Frontal cortex (tissue), 4 donors: ENCODE measurements at places on chromosomes 1 and 21. TPM values are rescaled to one million over a fixed set of nuclear protein-coding genes. Genes with fewer than 3 reads are reported as not detected.

DNA sequence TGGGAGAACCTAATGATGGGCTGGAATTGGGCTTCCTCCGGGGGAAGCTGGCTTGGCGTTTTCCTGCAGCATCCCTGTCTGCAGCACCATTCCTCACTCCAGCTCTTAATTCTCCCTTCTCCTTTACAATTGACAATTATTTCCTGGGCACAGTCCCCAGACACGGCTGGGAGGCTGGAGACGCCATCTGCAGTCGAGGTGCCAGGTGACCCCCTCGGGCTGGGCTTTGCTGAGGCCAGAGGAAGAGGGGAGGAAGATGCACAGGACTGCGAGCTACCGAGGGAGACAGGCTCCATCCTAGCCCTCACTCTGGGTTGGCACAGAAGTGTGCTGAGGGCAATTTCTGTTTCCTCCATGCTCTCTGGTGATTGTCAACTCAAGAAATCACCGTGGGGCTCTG is 453.8 kb downstream of the PTPRU start:
- no peak for DNase-seq

DNA sequence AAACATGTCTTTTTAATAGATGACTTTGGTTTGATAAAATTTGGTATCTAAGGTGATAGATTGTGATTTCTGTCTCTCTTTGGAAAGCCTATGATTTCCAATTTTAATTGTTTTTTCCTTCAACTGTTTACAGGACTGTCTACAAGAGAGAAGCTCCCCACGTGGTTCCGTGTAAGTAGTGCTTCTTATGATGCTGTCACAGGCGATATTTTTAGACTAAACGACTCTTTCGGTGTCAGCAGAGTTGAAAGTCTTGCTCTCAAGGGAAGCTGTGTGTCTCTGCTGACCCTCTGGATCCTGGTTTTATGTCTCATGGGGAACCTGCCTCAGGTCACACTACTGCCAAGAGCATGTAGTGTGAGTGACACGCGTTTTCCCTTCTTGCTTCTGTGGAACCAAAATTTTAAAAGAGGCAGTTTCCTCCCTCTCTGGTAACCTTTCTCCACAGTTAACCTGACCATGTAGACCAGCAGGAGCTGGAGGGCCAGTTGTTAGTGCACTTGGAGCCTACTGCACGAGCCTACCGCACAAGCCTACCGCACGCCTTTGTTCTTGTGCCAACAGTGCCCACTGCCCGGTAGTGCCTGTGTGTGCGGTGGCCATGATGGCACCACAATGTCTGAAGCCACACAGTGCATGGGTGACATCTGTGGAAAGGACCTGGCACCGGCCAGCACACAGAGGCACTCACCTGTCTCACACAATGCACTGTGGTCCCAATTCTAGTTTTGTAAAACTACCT is 91.9 kb downstream of the PCBP3 start:
- DNase-seq, result no peak

DNA sequence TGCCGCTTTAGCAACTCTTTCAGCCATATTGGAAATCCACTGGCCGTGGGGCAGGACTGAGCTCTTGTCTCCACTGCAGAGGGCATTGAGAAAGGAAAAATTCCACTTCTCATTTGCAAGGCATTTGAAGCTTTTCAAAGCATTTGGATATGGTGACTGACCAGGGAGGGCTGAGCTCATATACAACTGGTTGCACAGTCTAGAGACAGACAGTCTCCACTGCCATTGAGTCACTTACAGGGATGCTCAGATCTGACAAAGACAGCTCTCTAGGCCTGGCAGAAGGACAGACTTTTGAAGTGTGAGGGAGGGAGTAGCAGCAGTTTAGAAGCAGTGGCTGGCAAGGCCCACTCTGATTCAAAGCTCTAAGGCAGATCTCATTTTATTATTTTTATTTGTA is 24.2 kb downstream of the NCF2 start:
- no peak for DNase-seq

DNA sequence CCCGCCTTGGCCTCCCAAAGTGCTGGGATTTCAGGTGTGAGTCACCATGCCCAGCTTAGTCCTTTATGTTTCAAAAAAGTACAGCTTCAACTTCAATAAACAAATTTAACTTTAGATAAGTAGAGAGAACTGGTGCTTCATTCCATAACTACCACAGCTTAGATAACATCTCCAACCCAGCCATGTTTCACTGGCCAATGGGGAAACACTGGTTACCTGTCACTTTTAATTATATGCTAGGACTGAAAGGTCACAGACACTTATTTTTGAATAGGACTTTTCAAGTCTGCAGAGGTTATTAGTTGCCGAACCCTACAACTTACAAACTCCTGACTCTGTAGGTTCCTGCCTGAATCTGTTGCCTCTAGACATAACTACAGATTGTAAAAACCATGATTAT is 56.5 kb upstream of the ST6GALNAC3 start:
- no peak for DNase-seq

DNA sequence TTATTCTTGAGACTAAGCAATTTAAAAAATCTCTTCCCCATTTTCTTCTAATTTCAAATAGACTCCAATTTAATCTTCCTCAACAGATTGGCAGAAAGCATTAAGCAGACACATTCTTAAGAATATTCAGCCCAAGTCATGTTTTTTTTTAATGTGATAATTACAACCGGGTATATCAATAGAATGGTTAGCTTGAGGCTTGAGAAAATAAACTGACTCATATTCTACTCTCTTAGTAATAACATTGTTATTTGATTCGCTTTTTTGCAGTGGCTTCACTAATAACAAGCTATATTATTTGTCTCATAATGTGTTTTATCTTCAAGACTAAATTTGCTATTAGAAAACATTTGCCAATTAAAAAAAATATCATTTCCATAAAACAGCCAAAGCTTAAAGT is 488.6 kb upstream of the RGS18 start:
- no peak for DNase-seq

- no peak for DNase-seq
These were observed 63.3 kb upstream of the ARTN start for GRCh38 chr1:43870306-43870705.

- no peak for DNase-seq
These were observed 64.2 kb downstream of the FAM163A start for GRCh38 chr1:179807291-179807690.

- no peak for DNase-seq
These were observed 113.3 kb upstream of the PTGFR start for GRCh38 chr1:78377356-78377928.

DNA sequence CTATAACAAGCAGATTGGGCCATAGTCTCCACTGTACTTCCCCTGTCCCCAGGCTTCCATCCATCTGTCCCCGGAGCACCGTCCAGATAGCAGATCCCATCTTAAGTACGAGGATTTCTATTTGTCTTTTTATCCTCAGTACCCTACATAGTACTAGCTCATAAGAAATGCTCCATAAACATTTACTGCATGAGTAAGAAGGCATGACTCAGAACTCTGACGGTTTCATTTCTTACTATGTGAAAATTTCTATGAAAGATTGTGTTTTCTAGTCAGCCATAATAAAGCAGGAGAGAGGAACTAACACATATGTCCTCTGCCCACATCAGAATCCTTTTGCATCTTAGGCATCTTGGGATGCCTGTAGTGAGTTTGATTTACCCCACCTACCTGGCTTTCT is 49.5 kb downstream of the CHD1L start:
- no peak for DNase-seq

DNA sequence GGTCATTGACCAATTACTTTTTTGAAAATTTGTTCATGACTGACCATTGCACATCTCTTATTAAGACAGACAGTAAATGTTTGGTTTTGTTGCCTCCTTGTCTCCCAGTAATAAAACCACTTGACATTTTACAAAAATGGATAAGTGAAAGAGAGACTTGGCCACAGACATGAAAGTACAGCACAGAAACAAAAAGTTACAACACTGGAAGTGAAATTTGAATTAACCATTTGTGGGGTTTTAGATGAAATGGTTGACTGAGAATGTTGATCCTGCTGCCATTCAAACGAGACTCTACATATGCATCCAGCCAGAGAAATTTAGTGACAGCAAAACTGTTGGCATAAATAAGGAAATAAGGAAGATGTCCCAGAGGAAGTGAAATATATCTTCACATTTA is 79.3 kb upstream of the B3GALT2 start:
- DNase-seq, result no peak

- no peak for DNase-seq
These were observed 40.9 kb downstream of the RGS5 start for GRCh38 chr1:163161841-163162240.

DNA sequence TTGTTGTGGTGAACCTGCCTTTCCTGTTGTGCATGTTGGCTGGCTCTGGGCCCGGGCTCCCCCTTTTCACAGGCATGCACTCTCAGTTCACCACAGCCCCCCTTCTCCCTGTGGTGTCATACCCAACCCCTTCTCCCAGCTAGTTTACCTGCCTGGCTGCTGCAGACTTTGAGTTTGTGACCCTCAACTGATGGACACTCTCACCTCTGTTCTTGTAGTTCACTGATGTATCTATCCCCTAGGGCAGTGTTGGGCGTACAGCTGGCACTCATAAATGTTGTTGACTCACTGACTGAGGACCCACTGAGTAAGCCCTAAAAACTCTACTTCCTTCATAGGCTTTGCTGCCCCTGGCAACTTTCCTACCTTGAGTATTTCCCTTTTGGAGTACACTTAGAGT is 54.9 kb downstream of the WDR64 start:
- no peak for DNase-seq

DNA sequence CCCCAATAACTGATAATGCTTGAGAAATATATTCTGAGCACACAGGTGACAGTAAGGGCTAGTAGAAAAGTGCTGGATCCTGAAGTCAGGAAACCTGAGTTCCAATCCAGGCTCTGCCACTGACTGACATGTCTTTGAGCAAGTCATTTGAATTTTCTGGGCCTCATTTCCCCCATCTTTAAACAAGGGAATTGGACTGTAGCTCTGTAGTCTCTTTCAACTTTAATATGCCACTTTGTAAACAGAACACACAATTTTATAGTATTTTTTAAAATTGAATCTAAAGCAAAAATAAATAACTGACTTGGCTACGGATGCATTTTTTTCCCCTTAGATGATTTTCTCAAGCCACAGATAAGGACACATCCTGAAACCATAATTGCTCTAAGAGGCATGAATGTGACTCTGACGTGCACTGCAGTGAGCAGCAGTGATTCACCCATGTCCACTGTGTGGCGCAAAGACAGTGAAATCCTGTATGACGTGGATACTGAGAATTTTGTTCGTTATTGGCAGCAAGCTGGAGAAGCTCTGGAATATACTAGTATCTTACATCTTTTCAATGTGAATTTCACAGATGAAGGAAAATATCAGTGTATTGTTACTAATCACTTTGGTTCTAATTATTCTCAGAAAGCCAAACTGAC is 37.0 kb downstream of the LRIG2 start:
- DNase-seq, result no peak

- no peak for DNase-seq
These were observed 21.3 kb upstream of the RUNX1 start for GRCh38 chr21:35070436-35070835.

- DNase-seq, result no peak
These were observed 10.7 kb upstream of the ELF3 start for GRCh38 chr1:201999625-202000238.

- DNase-seq, result no peak
These were observed 8.4 kb downstream of the TRIM58 start for GRCh38 chr1:247865416-247865815.

Gene NBPF6
- not detected for total RNA-seq

Gene CLCA2
- total RNA-seq, result not detected

Gene MYOG
- under 0.01 TPM for total RNA-seq

Gene OXCT2
- 0.82 TPM for total RNA-seq

Gene ROR1
- total RNA-seq, result 2.0 TPM

Gene FAM43B
- 0.82 TPM for total RNA-seq

Gene CACHD1
- 17.5 TPM for total RNA-seq

Gene TPTE
- total RNA-seq, result not detected

Gene KIRREL1
- 13.5 TPM for total RNA-seq

Gene GNAT2
- total RNA-seq, result not detected
